Stimulated activated CD8-positive, alpha-beta memory T cell treated with anti-CD3 and anti-CD28 coated beads, Interleukin-7, amount 100 ng/mL, for 1 hour (primary cell): ENCODE measurements at places on chromosomes 12 and 14.

GRCh38 chr14:104517426-104517825, 62.1 kb upstream of the C14orf180 start:
- DNase-seq, result no peak

DNA sequence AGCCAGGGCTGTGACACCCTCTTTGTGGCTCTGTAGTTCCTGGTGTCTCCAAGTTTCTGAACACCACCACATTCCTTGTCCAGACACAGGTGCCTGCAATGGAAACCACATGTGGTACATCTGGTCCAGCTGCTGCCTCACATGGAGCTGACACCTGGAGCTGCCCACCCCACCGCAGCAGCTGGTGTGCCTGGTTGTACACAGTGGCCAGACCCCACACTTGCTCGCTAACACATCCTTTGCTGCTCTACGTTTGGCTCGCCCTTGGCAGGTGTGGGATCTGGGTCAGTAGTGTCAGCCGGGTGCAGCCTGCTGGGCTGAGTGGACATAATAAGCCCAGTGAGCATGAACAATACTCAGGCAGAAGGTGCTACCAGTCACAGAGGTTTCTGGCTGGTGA, 198.9 kb downstream of the ADGRD1 start:
- no peak for DNase-seq

DNA sequence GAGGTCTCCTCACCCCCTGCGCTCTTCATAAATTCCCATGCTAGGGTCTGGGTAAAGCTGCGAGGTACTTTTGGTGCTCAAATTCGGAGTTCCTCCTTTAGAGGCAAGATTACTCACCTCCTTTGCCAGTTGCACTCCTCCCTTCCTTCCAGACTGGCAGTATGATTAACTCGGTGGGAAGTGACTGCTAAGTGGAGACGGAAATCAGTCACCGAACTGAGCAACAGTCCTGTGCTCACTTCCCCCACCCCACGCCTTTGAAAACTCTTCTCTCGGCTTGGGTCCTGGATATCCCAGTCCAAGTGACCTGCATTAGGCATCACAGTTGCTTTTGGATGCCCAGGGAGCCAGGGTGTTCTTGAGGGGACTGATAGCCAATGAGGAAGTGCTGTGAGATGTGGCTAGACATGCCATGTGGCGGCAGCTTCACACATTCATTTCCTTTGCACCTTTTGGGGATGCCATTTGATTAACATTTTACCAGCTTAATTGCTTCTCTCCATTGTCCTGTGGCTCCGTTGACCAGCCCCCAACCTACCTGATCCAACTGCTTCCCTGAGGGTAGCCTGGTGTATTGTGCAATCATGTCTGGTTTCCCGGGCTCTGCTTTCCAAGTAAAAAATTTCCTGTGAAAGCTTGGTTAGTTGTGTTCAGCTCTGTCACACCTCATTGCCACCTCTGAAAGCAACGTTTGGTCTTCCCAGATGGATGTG, 840 bp downstream of the PNP start:
- DNase-seq, result peak; percentile 17

GRCh38 chr12:66232263-66232662, 43.2 kb downstream of the IRAK3 start:
- DNase-seq, result no peak

DNA sequence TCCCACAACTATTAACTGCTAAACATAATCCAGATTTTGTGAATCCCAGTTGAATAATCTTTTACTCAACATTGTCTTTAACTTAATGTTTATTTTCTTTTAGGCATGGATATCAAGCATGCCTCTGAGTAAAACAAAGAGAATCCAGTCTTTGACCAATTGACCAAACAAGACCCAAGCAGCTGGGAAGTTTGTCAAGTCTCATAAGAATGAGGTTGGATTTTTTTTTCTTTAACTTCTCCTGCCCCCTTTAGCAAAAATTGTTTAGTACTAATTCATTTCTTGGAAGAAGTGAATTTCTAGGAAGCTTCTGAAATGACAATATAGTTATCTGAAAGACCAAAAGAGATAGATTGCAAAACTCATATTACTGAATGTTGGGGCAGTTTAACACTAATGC, 89.9 kb downstream of the OTOGL start:
- no peak for DNase-seq

- DNase-seq, result no peak
Measured at GRCh38 chr12:74482115-74482514, 55.5 kb upstream of the ATXN7L3B start.

DNA sequence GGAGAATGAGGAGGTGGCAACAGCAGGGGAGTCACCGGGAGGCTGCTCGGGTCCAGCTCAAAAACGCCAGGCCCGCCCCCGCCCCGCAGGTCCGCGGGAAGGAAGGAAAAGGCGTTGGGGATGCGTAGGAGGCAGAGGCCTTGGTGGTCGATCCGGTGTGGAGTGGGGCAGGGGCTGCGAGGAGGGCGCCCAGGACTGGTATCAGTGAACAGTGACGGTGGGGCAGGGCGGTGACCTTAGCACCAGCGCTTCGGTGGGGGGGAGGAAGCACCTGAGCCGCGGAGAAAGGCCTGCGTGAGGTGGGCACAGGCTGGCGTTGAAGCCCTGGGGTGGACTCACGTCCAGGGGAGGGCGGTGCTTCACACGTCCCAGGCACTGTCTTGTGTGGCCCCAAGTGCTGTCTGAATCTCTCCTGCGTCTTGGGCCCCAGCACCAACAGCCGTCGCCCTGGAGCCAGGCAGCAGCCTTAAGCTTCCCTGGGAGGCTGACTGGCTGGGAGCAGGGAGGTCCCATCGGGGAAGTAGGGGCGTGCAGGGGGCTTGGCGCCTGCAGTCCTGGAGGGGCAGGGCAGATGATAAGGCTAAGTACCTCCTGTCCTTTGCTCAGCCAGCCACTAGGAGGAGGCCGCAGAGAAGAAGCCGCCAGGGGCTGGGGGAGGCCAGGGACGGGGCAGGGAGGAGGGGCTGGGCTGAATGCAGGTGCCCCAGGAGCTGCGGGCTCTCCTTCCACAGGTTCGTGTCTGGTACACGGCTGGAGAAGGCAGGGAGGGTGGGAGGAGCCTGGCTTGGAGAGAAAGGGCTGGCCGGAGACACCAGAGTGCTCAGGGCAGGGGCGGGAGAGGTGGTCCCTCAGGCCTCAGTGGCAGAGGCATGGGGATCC, 26.5 kb downstream of the ZBTB42 start:
- DNase-seq, result no peak

DNA sequence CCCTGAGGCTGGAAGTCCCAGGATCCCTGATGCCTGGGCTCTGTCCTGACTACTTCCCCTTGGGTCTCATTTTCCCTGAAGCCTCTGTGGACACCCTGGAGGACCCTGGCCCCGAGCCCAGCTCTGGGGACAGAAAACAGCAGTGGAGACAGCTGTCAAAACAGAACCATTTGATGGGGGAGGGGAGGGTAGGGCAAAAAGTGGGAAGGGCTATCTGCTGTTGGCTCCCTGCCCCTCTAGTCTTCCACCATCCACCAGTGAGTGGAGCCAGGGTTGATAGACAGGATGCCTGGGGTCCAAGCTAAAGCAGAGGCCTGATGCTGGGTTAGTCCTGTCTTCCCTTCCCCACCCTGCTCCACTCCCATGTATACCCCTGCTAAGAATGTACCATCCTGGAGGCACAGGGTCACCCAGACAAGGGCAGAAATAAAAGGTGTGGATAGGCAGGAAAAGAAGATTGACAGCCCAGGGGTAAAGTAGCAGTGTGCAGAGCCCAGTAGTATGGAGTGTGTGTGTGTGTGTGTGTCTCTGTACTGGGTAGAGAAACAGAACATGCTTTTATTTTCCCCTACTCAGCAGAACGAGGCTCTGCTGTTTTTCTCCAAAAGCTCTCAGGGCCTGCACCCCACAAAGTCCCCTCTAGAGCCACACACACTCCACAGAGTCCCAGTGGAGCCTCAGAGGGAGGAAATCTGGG, 9.8 kb downstream of the ZNF385A start:
- no peak for DNase-seq

DNA sequence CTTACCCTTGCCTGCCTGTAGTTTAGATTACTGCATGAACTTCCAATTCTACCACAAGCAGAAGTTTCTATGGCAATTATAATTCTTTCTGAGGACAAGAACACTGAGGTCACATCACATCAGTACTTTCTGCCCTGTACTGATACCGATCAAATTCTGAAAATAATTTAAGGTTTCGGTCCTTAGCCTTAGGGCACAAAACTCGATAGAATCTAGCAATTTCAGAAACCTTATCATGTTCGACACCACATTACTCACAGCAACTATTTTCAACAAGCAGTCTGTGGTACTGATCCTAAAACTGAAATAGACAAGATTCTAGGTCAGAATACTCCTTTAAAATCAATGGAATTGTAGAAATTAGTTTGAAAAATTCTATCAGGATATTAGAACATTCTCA, 187.0 kb upstream of the LRFN5 start:
- DNase-seq, result no peak
